GM04504 (cell line): ENCODE measurements at places on chromosomes 11 and 22.

DNA sequence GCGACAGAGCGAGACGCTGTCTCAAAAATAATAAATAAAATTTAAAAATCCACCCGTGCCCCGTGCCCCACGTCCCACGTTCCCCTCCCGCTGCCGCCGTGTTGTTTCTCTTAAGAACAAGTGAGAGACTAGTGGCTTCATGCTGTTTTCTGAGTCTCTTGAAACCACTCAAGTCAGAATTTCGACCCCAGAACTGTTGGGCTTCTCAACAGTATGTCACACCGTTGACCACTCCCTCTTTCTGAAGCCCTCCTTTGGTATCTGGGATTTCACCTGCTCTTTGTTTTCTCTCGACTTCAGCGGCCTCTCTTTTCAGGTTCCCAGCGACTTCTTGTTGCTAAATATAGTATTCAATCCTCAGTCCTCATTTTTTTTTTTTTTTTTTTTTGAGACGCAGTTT, 974 bp downstream of the PPIL2 start:
- DNase-seq, result no peak

DNA sequence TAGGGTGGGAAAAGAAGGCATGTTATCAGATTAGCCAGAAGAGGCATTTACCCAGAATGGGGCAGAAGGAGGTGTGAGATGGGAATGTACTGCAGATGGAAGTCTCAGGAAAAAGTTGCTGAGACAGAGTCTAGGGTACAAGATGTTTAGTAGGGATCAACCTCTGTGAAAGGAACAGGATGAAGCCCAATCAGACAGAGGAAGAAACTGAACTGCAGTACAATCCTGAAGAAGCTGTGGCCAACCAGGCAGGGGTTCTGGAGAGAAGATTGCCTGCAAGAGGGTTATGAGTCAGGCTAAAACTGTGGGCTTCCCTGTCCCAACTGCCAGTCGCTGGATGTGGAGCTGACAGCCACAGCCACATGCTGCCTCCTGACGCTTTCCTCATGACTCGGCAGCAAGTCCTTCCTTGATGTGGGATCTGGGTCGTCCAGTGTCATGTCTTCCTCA, 64.0 kb downstream of the CWC15 start:
- peak; percentile 63 for DNase-seq

- DNase-seq, result peak; percentile 24
Measured at GRCh38 chr11:87290304-87290922, 252.7 kb downstream of the TMEM135 start.

GRCh38 chr22:26567610-26568009, 22.3 kb downstream of the TPST2 start:
- DNase-seq, result no peak

DNA sequence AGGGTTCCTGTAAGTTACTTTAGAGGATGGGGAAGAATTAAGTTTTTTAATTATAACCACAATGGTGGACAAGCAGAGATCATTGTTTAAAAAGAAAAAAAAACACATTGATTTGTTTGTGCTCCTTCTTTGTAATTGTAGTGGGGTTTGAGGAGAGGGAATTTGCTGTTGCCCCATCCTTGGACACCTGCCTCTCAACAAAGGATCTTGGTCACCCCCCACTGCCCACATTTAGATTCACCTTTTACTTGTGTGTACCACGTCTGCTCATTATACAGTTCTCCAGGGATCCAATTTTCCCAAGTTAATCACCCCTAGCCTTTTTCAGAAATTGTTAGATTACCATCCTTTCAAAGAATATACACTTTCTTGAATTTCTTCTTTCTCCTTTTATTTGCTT, 53.0 kb downstream of the DNAJC24 start:
- DNase-seq, result no peak

- no peak for DNase-seq
Measured at GRCh38 chr22:43587574-43587973, 175.8 kb downstream of the MPPED1 start.
